ENCODE measurements at places on chromosomes 13 and 19.

DNA sequence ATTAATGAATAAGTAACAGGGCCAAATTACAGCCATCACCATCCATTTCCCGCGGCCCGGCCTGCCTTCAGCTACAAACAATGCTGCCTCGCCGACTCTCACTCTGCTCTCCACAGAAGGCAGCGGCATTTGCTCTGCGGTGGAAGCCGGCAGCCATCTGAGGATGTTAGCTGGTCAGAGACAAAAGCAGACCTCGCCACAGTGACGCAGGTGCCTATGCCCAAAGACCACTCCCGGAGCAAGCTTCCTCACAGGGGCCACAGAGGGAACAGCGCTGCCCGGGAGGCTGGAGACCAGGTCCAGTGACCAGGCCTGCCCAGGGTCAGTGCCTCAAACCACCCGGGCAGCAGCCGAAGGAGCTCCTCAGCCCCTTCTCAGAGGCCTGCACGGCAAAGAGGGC, 16.4 kb downstream of the PEPD start:
- DNase-seq, result no peak

DNA sequence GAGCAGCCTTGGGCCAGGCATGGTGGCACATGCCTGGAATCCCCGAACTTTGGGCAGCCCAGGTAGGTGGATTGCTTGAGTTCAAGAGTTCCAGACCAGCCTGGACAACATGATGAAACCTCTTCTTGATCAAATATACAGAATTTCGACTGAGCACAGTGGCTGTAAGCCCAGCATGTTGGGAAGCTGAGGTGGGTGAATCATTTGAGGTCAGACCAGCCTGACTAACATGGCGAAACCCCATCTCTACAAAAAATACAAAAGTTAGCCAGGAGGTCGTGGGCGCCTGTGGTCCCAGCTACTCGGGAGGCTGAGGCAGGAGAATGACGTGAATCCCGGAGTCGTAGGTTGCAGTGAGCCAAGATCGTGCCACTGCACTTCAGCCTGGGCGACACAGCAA, 8.0 kb upstream of the NLRP7 start:
- DNase-seq, result no peak

GRCh38 chr13:51067706-51068105, 43.4 kb downstream of the C13orf42 start:
- no peak for DNase-seq

DNA sequence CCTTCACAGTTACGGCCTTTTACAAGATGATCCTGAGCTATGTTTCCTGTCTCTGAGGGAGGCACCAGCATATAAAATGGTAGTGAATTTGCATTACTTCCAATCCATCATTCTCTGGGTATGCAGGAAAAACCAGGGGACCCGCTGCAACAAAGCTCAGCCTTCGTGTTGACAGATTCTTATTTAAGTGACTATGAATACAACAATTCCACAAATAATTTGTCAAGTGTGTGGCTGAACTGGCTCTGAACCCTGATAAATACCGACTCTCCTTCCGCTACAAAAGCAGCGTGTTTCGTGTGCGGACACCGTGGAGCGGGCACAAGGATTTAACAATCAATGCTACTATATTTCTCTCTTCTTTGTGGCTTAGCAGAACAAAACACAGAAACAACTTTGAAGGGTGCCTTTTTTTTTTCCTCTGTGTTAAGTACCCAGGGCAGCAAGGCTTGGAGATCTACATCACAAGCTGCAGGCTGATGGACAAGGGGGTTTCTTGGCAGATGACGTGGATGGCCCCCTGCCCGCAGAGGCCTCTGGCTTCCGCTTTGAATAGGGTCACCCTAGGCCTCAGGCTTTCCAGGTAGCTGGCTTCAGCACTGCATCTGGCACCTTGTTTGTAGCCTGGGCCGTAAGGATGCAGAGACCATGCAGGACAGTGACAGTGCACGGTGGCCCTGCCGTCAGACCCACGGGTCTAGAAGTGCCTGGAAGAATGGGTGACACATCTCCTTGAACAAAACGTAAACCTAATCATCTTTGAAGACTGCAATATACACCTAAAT, 280.5 kb upstream of the TSHZ3 start:
- DNase-seq, result no peak

- no peak for DNase-seq
These were observed 245.2 kb downstream of the DLEU7 start for GRCh38 chr13:50598338-50598737.

- no peak for DNase-seq
These were observed 15.9 kb downstream of the ZNF573 start for GRCh38 chr19:37763488-37763887.

- DNase-seq, result no peak
These were observed at the start of gene TRAPPC6A for GRCh38 chr19:45177817-45178261. Gene TRAPPC6A, minus strand, starts transcription at chr19:45178237. Its CDS starts 19 bp downstream, at chr19:45178218.

DNA sequence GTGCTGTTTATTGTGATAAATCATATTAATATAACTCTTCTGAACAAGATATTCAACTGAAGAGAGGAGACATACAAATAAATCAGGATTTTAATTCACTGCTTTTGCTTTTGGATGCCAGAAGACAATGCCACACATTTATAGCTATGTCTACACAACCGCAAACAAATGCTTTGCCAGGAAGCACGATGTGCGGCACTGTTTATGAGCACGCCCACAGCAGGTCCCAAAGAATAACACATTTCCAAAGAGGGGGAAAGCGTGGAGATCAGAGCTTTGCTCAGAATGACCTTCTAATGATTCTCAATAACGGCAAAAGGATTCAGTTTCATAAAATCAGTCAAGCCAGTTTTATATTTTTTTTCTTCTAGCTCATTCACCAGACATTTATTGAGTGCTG, 16.7 kb downstream of the FAM216B start:
- no peak for DNase-seq

Measured in right lung (tissue), 10 donors.